ENCODE measurements at places on chromosomes 3 and 15. TPM values are rescaled to one million over a fixed set of nuclear protein-coding genes. Genes with fewer than 3 reads are reported as not detected.
A peak's percentile ranks its signal among the peaks of the same experiment; 100 is the strongest.

DNA sequence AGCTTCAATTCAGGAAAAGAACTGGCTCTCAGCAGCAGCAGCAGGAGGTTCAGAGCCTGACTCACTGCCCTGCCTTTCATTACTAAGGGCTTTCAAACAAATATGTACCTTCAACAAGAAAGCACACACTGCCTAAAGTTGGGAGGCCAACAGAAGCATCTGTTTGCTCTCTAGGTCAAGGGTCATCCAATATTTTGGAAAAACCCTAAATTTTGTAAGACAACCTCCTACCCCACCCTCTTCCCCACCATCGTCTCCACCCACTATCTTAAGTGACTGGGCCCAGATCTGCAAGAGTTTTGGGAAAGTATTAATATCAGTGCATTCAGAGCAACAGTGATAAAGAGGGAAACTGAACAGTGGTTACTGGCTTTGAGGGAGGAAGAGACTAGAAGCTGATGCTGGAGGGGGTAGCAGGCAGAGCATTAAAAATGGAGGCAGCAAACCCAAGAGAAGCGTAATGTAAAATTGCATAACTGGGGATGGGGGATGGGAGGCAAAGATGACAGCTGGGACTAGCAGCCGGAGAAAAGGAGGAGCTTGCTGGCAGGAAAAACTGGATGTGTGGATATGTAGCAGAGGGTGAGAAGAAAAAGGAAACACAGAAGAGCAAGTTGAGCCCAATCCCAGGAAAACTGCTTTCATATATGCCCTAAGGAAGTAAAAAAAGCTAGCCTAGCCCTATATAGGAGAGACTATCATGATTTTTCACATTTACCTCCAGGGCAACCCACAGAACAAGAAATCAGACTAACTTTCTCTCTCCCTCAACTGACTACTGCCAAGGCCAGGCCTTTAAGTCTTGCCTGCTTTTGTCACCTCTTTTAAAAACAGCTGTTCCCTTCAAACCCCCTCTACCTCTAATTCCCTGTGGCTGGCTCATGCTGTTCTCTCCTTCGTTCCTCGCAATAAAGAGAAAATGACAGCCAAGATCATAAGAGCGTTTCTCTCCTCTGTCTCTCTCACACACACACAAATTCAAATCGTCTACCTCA lies 31.4 kb downstream of the NPTN start:
- DNase-seq, result peak; percentile 47

GRCh38 chr15:67134067-67134838 lies 68.9 kb downstream of the SMAD3 start:
- DNase-seq, result peak; percentile 100

The RPL39L gene
- 5.3 TPM for total RNA-seq

GRCh38 chr3:99410789-99411311 lies 227.5 kb upstream of the COL8A1 start:
- peak; percentile 84 for DNase-seq

DNA sequence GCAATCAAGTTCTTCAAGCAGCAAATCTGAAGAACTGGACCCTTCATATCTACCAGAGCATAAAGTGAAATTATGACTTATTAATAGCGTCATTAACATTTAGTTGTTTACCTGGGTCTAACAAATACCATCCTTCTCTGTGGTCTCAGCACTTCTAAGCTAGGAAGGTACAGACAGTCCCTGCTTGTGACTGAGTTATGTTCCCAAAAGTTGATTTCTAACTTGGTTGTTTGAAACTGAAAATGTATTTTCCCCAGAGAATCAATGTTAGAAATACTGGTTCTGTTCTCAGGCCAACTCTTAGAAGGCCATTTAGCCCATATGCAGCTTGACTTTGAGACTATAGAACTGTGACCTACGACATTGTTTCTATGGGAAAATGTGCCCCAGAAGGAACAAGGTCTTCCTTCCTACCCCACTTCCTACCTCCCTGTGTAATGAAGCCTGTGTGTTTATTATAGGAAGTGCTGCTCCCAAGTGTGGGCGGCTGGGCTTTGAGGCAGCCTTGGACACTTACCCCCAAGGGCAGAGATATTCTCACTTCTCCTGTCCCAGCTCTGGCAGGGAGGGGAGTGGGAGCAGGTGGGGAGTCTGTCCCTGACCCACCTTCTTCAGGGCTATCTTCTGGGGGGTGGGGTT lies 12.2 kb upstream of the MAPK6 start:
- DNase-seq, result no peak

DNA sequence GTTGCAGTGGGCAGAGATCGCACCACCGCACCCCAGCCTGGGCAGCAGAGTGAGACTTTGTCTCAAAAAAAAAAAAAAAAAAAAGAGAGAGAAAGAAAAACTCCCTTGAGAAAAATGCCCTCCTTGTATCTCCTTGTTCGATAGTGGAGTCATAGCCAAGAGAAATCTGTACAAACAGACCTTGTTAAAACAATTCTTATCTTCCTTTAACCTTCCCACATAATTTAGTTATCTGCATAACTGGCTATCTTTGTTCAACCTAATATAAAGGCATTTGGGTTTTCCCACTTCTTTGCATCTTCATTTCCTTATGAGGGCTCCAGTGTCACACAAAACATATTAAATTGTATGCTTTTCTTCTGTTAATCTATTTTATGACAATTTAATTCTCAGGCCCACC lies 65.1 kb upstream of the ATP11B start:
- no peak for DNase-seq

- DNase-seq, result no peak
Measured at GRCh38 chr15:59190291-59190690, 16.4 kb upstream of the LDHAL6B start.

The ZDHHC19 gene
- total RNA-seq, result not detected
